ENCODE measurements at places on chromosomes 13 and 19.

DNA sequence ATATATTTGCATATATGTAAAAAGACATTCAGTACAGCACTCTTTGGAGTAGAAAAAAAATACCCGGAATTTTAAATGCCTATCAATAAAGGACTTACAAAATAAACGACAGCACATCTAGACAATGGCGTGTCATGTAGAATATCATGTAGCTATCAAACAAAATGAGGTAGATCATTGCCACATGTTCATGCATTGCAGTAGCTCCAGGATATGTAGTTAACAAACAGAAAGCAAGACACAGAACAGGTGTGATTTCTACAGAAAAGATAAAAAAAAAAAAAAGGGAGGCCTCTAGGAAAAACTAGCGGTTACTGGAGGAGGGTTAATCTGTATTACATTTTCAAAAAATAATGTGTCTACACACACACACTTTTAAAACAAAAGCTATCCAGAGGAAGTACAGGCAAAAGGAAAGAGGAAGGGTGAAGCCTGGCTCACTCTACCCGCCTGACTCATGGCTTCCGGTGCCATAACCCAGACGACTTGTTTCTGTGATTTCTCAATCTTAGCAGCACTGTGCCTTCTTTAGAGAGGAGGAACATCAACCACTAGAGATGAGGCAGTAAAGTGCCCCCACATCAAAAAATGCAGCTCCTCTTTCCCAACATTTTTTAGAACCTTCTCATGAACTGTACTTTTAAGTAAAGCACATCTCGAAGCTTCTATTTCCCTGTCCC is 6.9 kb downstream of the KCTD12 start:
- DNase-seq, result no peak

GRCh38 chr13:66501181-66501580 is 729.0 kb downstream of the PCDH9 start:
- DNase-seq, result no peak

DNA sequence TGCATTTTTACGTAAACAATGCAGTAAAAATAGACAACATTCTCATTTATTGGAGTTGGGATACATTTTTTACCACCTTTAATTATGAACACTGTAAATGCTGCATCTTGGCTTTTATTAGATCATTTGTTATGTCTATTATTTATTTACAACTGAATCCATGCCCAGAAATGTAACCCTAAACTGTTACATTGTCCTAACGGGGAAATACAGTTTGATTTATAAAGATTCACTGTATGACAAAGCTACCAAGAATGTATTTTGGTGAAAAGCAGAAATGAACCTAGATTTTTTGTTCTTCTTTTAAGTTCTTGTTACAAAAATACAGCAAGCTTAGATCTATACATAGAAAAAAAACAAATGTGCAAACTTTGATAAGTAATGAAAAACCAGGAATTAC is 1.1 kb downstream of the METTL21C start:
- no peak for DNase-seq

GRCh38 chr13:109371066-109371465 is 415.3 kb downstream of the IRS2 start:
- no peak for DNase-seq

- DNase-seq, result peak; percentile 78
These were observed 7.4 kb downstream of the ETHE1 start for GRCh38 chr19:43519436-43520088.

GRCh38 chr13:84096216-84096615 is 213.9 kb upstream of the SLITRK1 start:
- no peak for DNase-seq

GRCh38 chr13:36917311-36917710 is 2.7 kb downstream of the SMAD9 start:
- no peak for DNase-seq

DNA sequence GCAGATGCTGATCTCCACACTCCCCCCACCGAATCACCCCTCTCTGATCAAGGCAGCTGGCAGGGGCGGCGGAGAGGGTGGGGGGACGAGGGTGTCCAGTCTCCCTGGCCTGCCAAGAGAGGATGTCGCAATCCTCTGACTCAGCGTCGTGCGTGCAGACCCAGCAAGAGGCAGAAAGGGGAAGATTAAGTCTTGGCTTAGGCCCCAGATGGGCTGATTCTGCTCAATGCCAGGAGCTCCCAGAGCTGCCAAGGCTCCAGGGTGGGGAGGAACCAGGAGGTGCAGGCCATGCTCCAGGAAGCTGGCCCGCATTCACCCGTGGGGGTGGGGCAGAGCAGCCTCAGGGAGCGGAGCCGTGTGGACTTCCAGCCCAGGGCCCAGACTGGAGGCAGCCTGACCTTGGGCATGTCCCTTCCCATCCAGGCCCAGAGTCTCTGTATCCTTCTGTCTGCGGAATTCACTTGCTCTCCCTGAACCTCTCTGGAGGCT is 6.6 kb upstream of the BCL3 start:
- DNase-seq, result no peak

- peak; percentile 93 for DNase-seq
These were observed 372 bp upstream of the ZNF699 start for GRCh38 chr19:9309974-9310446.

DNA sequence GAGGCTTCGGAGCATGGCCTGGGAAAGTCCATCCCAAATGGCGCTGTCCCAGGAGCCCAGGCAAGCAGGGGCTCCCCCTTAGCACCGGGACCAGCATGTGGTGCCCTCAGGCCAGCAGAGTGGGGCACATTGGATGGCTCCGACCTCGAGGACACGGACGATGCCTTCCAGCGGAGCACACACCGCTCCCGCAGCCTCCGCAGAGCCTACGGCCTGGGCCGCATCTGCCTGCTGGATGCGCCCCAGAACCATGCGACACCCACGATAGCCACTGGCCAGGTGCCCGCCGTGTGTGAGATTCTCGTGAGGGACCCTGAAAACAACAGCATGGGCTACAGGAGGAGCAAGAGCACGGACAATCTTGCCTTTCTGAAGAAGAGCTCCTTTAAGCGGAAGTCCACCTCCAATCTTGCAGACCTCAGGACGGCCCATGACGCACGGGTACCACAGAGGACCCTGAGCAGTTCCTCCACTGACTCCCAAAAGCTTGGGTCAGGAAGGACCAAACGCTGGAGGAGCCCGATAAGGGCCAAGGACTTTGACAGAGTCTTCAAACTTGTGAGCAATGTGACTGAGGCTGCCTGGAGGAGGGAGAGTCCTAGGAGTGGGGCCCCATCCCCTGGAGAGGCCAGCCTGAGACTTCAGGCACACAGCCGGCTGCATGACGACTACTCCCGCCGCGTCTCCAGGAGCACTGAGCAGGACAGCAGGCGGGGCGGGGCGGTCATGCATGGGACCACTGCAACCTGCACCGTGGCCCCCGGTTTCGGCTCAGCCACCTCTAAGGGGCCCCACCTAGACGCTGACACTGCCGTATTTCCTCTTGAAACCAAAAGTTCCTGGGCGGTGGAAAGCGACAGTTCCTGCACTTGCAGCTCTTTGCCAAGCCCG is 63.1 kb downstream of the SPATA13 start:
- no peak for DNase-seq

GRCh38 chr13:44575741-44576350 is at the start of gene TSC22D1:
TSC22D1 (minus strand) TSS chr13:44576330; CDS start chr13:44576074, 256 bp downstream.
- no peak for DNase-seq

- no peak for DNase-seq
These were observed 87.3 kb downstream of the COL4A2 start for GRCh38 chr13:110394371-110394841.

DNA sequence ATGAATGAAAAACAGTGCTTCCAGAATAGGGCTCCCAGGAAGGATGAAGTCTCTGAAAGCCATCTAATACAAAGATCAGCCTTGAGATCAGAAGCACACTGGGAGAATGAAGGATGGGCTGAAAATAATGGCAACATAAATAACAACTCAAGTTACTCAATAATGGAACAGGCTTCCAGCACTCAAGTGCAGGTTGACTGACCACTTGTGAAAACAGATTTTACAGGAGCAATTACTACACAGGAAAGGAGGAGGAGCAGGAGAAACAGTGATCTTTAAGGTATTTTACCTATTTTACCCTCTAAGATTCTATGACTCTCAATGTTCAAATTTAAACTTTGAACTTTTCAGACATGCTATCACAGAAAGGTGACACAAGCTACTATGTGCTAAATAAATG is 106.0 kb downstream of the USP12 start:
- DNase-seq, result no peak

DNA sequence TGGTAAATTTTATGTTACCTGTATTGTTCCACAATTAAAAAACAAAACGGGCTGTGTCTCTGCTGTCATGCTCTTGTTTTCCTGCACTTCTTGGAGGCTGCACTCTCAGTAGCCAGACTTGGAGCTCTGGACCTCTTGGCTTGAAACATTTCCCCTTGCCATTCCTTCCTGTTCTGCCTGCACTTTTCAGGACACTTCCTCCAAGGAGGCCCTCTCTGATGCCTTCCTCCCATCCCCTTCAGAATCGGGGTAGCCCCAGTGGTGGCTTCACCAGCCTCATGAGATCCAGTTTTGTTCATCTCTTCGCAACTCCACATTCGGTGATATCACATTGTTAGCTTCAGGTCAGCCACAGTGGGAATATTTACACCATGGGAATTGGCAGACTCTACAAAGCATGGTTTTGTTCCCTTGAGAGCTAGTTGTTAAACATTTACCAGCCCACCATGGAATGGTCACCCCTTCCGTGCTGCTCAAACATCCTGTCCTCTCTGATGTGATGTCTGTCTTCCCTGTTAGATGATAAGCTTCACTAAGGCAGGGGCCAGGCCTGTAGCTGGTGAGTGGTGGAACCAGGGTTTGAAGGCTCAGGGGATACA is 40.2 kb upstream of the PEG3 start:
- no peak for DNase-seq

- no peak for DNase-seq
These were observed 1.8 kb downstream of the FBXW9 start for GRCh38 chr19:12694641-12695040.

DNA sequence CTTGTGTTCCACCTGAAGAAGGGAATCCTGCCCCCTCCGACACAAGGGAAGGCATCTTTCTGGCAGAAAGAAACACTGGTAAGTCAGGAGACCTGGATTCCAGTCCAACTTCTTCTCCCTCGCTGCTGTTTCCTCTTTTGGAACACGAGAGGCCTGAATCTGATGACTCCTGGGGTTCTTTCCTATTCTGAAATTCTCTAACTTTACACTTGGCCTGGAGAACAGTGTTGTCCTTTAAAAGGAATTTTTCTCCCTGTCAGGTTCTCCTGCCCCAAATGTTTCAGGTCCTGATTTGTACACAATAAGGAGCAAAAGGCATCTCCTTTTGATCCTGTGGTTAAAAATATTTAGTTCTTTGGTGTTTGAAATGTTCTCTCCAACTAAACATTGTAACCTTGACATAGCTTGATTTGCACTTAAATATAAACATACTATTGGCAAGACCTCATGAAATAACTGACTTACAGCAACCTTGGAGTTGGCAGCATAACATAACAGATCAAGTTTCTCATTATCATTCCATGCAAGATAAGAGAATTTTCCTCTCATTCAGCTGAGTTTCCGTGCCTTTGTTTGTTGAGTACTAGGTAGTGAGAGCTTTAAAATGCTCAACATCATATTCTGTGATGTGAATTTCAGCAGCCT is 244.8 kb downstream of the COG6 start:
- no peak for DNase-seq

DNA sequence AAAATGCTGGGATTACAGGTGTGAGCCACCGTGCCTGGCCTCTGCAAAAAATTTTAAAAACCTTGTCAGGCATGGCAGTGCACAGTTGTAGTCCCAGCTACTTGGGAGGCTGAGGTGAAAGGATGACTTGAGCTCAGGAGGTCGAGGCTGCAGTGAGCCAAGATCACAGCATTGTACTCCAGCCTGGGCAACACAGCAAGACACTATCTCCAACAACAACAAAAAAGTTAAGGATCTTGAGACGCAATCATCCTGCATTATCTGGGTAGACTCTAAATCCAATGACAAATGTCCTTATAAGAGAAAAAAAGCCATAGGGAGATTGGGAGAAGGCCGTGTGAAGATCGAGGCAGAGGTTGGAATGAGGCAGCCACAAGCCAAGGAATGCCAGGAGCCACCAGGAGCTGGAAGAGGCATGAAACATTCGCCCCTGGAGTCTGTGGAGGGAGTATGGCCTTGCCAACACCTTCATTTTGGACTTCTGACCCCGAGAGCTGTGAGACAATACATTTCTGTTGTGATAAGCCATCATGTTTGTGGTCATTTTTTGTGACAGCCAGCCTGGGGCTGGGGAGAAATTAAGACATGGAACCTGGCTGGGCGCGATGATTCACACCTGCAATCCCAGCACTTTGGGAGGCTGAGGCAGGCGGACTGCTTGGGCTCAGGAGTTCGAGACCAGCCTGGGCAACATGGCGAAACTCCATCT is 5.1 kb upstream of the CA11 start:
- DNase-seq, result no peak

DNA sequence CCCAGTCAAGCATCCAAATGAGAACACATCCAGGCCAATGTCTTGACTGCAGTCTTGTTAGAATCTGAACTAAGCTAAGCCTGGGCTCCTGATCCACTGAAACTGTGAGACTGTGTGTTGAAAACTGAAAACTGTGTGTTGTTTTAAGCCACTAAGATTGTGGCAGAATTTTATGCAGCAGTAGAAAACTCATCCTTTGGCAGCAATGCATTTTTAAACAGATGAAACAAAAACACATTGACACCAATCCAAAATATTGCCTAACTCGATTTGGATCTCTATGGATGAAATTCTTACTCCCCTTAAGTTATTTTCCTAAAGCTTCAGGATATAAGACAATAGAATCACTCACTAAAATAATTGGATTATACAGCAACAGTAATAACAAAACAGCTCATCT is 202.3 kb upstream of the KLF12 start:
- no peak for DNase-seq

- DNase-seq, result no peak
These were observed 44.1 kb upstream of the C13orf42 start for GRCh38 chr13:51155161-51155560.

DNA sequence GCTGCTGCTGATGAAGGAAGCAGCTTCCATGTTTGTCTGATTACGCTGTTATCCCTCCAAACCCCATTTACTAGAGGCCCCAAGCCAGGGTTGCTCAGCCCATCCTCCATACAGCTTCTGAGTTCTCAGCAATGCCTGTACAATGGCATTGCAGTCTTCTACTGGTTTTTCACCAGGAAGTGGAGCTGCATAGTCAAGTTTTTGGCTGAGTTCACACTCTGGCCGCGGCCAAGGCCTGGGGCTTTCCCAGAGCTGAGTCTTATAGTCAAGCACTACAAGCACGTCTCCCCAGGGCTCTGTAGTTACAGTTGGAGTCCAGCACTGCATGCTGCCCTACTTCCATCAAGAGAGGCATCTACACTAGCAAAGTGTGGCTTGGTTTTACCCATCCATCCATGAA is 182.5 kb downstream of the POU4F1 start:
- DNase-seq, result no peak

DNA sequence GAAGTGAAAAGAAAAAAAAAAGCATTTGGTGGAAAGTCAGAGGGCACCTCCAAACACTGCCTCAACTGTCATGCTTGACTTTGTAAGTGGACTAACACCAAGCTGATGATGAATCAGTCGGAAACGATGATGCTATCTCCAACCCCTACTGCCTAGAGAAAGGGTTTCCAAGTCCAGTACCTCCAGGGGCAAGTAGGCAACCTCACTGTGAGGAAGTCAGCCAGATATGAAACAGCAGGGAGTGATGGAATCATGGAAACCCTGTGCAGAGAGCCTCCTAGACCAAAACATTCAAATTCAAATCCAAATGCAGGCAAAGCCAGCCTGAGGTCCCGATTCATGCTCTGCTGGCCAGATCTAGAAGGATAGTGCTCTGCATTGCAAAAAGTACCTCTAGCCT is 100.9 kb upstream of the SERP2 start:
- no peak for DNase-seq

GRCh38 chr13:60012488-60012887 is 151.2 kb downstream of the DIAPH3 start:
- DNase-seq, result no peak

GRCh38 chr13:28958018-28958417 is 137.9 kb downstream of the MTUS2 start:
- no peak for DNase-seq

Data from NCI-H1436 (cell line).